ENCODE measurements at places on chromosomes 16 and 17.

- DNase-seq, result no peak
Observed at GRCh38 chr17:72399608-72400487, 279.0 kb downstream of the SOX9 start.

DNA sequence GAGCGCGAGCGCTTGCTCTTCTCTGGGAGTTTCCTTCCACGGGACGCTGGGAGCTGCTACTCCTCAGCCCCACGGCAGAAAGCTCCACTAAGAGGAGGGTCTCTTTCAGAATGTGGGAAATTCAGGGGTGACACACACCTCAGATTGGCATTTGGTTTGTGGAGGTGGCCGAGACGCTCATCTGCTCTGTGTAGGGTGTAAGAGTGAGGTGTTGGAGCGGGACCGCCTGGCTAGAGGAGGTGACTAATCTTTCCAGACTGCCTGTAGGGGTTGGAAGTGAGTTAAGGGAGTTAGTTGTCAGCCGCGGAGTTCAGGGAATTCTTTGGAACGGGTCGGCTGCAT lies 735 bp downstream of the PSMD11 start:
- no peak for DNase-seq

GRCh38 chr17:7404737-7405349 lies 946 bp upstream of the TMEM256 start:
- DNase-seq, result peak; percentile 42

DNA sequence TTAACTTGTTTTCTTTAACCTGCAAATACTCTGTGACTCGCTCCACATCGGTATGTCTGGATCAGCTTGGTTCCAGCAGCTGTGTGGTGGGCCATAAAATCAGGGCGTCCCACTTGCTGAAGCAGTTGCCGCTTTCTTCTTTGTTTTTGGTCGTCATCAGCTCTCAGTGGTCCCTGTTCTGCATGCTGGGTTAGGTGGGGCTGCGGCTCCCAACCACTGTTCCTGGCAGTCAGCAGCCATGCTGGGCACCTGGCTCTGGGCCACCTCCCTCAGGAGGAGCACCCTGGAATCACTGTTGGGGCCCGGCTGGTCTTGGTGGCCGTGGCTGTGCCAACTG lies 23.0 kb downstream of the MGRN1 start:
- DNase-seq, result no peak

DNA sequence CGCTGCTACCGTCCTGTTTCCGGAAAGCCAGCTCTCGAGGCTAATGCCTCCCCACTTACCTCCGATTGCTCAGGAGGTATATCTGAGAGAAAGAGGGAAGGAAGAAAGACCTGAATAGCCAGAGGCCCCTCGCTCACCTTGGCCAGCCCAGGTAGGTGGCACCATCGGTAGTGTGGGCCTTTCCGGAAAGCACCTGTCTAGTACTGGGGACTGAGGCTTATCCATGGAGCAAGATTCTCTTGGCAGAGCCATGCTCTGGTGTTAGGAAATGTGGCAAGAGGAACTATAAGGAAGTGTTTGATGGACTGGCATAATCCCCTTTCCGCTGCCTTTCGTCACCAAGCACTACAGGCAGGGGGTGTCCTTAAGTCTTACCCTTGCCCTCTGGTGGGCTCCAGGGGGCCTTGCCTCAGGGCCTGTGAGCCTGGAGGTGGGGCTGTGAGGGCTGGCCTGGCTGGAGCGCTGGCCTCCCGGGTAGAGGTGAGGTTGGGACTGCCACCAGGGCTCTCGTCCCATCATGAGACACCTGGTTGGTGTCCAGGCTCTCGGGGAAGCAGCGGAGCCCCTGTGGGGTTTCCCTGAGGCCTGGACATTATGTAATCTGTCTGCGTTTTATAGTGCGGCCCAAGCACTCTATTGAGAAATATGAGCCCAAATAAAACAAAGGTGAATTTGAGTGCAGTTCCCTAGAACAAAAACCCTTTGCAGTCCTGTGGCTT lies 2.9 kb downstream of the CMIP start:
- DNase-seq, result no peak

GRCh38 chr16:3004319-3004718 lies 8.4 kb upstream of the CLDN9 start:
- no peak for DNase-seq

- no peak for DNase-seq
Observed at GRCh38 chr16:85767531-85767930, 16.6 kb upstream of the C16orf74 start.

DNA sequence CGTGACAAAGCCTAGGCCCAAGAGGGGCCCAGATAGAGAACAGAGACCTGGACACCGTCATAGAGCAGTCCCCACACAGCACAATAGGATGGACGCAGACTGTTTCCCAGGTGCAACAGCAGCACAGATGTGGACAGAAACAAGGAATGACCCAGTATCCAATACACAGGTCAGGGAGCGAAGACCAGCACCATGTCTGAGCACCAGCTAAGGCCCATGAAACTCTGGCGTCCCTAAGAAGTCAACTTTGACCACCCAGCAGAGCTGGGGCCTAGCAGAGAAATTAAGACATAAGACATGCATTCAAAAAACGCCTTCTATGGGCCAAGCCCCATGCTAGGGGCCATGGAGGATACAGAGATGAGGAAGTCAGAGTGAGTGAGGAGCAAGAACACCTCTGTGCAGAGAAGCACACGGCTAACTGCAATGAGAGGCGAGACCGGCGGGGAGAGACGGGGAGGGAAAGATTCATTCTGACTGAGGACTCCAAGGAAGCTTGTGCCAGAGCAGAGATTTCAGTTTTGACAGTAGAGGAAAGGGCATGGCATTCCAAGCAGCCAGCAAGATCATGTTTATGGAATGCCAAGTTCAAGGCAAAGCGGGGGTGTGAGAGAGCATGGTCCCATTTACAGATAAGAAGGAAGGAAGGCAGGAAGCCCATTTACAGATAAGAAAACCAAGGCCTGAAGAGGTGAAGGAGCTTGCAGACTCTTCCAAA lies 50.8 kb downstream of the PITPNM3 start:
- DNase-seq, result no peak

GRCh38 chr17:73365301-73365874 lies 53.6 kb upstream of the CDC42EP4 start:
- no peak for DNase-seq

GRCh38 chr16:78205506-78205905 lies 106.1 kb downstream of the WWOX start:
- DNase-seq, result no peak

DNA sequence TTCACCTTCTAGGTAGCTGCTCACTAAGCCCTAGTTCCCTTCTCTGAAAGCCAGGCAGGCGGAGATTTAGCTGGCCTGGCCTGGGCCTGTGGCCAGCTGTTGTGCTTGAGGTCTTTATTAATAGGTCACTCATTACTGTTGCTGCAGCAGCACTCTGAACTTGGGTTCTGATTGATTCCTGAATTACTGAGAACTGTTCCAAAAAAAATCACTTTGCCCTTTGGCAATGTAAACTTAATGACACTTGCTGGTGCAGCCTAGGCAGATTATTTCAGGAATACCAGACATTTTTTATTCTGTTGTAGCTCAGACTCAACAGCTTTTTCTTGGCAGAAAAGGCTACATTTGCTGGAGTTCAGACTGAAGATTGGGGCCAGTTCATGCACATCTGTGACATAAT lies 2.7 kb downstream of the TOM1L1 start:
- DNase-seq, result no peak

GRCh38 chr16:87046235-87046634 lies 271.0 kb downstream of the C16orf95 start:
- DNase-seq, result no peak

DNA sequence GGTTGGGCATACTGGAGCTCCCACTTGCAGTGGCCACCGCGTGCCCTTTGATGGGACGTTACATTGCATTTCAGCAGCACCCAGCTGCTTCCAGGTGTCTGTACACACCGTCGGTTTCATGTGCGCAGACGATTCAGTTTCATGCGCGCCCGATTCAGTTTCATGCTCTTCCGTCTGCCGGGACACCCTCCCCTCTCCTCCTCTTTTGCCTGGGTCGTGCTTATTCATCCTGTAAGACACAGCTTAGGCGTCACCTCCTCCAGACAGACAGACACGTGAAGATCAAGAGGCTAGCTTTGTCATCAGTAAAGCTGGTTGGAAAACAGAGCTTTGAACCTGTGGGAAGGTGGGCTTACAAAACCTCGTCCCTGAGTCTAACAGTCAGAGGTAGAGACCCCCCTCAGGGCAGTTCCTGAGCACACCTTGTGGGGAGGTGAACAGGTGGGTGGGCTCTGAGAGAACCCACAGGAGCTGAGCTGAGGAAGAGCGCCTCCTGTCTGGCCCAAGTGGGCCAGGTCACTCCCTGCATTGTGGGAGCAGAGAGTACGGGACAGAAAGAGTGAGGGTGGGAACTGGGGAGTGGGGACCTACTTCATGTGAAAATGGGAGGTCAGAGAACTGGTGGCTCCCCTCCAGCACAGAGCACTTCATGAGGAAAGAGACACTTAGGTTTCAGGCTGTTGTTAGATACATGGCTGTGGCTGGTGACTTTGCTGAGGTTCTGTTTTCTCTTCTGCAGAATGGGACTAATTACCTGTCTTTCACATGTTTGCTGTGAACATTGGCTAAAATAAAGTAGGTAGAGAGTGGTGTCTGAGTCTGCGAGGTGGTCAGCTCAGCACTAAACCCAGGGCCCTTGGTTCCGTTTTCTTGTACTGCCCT lies 122.1 kb downstream of the SNX29 start:
- DNase-seq, result no peak

- DNase-seq, result no peak
Observed at GRCh38 chr16:15518381-15519351, 84.3 kb downstream of the BMERB1 start.

DNA sequence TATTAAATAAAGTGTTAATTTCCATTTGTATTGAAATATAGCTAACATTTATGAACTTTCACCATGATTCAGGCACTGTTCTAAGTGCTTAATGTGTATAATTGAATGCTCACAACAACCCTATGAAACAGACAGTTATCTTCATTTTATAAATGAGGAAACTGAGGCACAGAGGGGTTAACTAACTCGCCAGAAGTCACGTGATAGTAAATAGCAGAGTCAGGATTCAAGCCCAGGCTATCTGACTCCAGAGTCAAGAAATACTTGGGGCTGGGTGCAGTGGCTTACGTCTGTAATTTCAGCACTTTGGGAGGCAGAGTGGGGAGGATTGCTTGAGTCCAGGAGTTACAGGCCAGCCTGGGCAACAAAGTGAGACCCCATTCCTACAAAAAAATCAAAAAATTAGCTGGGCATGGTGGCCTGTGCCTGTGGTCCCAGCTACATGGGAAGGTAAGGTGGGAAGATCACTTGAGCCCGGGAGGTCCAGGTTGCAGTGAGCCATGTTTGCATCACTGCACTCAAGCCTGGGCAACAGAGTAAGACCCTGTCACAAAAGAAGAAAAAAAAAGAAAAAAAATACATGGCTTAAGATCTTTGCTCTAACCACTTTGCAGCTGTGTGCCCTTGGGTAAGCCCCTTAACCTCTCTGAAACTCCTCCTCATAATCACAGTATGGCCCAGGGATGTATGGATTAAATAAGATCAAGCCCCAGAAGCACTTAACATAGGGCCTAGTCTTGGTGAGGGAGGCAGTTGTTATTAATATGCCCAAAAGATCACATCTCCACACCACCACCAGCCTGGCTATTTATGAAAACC lies 29.0 kb downstream of the WSB1 start:
- no peak for DNase-seq

DNA sequence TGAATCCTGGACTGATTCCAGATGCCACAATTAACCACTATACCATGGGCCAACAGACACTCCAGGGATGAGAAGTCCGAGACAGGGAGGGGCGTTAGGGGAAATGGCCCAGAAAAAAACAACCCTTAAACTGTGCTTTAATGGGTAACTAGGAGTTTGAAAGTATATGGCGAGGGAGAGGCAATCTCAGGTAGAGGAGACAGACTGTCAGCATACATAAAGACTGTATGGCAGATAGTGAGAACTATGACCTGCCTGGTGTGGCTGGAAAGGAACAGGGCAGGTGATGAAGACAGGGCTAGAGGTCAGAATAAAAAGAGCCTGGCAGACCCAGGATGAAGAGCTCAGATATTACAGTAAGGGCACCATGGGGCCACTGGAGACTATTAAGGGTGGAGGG lies 8.1 kb downstream of the ZZEF1 start:
- no peak for DNase-seq

- no peak for DNase-seq
Observed at GRCh38 chr16:21028728-21029127, 121.9 kb downstream of the DNAH3 start.

GRCh38 chr17:15268461-15268860 lies 3.3 kb upstream of the PMP22 start:
- DNase-seq, result no peak

DNA sequence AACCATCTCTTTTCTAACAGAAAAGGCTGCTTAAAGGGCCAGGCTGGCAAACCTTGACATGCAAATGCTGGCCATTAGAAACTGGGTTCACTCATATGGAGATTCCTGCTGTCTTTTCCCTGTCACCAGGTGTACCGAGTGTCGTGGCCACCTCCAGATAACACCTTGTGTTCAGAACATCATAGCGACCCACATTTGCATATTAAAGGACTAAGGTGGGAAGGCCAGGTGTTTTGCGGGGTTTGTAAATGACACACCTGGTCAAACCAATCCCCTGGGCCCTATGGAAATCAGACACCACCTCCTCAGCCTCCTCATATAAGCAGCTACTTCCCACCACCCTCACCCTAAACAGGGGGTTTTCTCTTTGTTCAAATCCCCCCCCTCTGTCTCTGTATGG lies 2.5 kb upstream of the AIPL1 start:
- no peak for DNase-seq

GRCh38 chr17:80189611-80190010 lies 19.8 kb downstream of the CARD14 start:
- no peak for DNase-seq

DNA sequence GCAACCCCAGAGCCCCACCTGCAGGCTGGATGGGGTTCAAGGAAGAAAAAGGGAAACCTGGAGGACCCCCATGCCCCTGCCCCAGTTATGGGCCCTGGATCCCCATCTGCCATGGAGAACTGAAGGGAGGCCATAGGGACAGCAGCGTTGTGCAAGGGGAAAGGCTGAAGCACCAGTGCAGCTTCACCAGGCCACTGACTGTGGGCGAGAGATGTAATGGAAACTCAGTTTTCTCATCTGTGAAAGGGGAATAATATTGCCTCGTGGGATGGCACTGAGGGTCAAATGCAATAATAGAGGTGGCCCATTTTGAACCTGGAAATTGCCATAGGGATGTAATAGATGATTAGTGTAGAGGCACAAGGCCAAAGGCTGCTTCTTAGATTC lies 9.9 kb upstream of the TSPOAP1 start:
- no peak for DNase-seq

All from stimulated activated CD4-positive, alpha-beta T cell treated with anti-CD3 and anti-CD28 coated beads, Interleukin-1b, Interleukin-23, amount 100 ng/mL, for 1 hour (primary cell).